ENCODE measurements at places on chromosomes 6 and 20.

GRCh38 chr6:112745765-112746164 lies 398.6 kb downstream of the RFPL4B start:
- no peak for DNase-seq

DNA sequence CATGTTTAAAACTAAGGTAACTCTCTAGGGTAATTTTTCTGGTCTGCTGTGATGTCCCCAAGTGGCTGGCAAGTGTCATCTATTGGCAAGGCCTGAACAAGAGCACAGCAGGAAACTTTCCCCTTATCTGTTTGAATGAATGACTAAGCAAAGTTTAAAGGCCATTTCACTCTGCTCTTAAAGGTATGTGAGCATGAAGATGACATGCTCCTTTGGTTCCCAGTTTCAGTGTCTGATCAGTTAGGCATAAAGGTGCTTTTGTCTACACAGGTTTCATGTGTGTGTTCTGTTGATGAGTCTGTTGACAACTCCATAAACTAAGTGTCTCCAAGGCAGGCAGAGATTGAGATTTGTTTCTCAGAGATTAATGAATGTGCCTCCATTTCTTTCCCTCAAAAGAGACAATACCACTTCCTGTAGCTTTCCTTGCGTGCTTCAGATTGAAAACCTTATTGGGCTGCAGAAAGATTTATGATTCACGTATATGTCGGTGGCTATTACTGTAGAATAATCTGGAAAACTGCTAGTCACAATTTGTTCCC lies 83.9 kb downstream of the MAP3K7 start:
- DNase-seq: peak; percentile 81

DNA sequence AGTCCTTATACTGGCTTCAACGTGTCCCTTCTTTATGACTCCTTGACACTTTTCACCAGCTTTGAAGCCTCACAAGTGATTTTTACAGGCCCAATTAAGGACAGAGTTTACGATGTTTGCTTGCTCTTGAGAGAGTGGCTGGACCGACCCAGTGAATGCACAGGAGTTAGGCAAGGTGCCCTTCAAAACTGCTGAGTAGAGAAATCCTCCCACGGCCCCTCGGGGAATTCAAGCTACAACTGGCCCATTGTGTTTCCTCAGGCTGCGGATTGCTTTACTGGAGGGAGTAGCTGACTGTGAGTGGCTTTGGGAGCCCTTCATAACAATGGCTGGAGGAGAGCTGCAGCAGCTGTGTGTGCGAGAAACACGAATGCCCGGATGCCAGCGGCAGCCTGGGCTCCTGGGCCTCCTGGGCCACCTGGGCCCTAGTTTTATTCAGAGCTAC lies 50.0 kb downstream of the SGK1 start:
- no peak for DNase-seq

- DNase-seq: no peak
Observed at GRCh38 chr6:63882208-63882607, 246.6 kb downstream of the PHF3 start.

- no peak for DNase-seq
Observed at GRCh38 chr6:83511901-83512681, at the start of gene PRSS35. PRSS35 (plus strand) TSS chr6:83512534; CDS start chr6:83523442, 10,908 bp downstream.

- no peak for DNase-seq
Observed at GRCh38 chr6:111668410-111668809, 62.7 kb upstream of the TRAF3IP2 start.

GRCh38 chr6:43009124-43009523 lies 4.6 kb downstream of the MEA1 start:
- peak; percentile 73 for DNase-seq

- no peak for DNase-seq
Observed at GRCh38 chr6:117380298-117380697, 45.4 kb downstream of the ROS1 start.

DNA sequence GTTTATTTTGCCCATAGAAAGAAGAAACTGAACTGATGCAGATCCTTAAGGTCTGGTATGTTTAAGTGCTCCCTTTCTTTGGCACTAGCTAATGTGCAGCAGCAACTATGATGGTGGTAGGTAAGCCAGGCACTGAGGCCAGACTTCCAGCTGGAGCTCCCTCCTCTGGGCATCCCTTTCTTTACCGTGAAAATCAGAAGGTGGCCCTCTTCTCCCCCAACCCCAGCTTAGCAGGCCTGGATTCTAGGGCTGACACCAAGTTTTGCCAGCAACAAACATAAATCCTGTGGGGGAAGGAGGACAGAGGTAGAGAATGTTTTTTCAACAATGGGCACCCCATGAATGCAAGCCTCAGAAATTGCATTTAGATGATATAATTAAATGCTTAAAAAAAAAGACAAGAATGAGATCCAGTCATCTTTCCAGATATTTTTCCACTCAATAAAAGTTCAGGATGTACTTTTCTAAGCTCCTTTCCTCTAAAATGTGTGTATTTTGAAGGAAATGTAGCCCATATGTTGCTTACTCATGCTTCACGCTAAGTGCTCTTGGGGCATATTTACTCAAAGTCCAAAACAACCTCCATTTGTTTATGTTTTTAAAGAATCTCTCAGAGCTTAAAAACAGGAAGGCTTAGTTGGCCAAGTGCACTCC lies 123.9 kb upstream of the NXT1 start:
- DNase-seq: no peak

- no peak for DNase-seq
Observed at GRCh38 chr6:74805916-74806696, 399.7 kb downstream of the COL12A1 start.

- DNase-seq: no peak
Observed at GRCh38 chr6:105994118-105994590, 92.0 kb upstream of the PRDM1 start.

GRCh38 chr20:56430461-56430860 lies 18.4 kb downstream of the CASS4 start:
- DNase-seq: no peak

GRCh38 chr6:143221698-143222097 lies 161.0 kb downstream of the AIG1 start:
- DNase-seq: no peak

DNA sequence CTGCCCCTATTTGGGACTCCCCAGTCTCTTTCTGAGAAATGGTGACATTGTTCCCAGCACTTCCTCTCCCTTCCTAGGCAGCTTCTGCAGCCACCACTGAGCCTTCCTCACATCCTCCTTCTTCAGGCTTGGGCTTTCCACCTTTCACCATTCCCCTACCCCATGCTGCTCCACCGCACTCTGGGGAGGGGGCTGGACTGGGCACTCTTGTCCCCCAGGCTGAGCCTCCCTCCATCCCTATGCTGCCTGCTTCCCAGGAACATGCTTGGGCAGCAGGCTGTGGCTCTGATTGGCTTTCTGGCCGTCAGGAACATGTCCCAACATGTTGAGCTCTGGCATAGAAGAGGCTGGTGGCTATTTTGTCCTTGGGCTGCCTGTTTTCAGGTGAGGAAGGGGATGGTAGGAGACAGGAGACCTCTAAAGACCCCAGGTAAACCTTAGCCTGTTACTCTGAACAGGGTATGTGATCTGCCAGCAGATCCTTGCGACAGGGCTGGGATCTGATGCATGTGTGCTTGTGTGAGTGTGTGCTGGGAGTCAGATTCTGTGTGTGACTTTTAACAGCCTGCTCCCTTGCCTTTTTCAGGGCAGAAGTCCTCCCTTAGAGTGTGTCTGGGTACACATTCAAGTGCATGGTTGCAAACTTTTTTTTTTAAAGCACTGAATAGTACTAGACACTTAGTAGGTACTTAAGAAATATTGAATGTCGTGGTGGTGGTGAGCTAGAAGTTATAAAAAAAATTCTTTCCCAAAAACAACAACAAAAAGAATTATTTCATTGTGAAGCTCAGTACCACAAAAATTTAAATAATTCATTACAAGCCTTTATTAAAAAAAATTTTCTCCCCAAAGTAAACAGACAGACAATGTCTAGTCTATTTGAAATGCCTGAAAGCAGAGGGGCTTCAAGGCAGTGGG lies 2.1 kb upstream of the CDKN1A start:
- no peak for DNase-seq

DNA sequence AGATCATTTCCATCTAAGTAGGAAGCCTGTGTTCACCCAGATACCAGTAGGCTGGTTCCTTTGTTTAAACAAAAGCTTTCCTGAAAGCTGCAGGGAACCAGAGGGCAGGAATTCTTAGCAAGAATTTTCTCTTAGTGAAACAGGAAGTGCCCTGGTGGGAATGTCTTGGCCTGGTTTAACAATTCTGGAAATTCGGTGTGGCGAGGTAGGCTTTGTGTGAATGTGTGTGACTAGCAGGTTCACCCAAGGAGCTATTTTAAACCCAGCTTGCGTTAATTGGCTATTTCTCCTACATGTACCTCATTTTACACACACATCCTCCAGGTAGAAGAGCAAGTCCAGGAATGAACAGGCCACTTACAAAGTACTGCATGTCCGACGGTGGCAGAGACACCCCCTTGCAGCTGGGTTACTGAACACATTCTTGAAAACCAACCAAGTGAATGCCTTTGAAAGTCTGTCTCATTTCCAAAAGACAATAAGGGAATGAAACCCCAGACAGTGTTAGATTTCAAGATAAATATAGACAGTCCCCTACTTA lies 64.6 kb downstream of the GFOD1 start:
- DNase-seq: no peak

DNA sequence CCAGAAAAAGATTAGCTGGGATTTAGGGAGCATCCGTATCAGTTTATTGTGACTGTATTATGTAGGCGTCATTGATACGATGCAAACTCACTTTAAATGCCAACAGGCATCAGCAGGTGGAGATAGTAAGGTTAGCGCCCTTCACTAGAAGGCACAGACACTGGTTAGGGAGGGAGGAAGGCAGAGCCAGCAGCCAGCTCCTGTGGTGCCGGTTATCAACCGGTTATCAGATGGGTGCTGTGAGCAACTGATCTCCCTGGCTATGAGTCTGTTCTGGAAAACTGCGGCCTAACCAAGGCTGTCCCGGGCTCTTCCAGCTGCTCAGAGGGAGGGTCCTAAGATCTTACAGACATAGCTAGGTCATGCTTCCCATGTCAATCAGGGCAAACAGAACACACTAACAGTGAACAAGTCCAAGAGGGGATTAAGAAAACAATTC lies 47.5 kb upstream of the CD93 start:
- peak; percentile 97 for DNase-seq

DNA sequence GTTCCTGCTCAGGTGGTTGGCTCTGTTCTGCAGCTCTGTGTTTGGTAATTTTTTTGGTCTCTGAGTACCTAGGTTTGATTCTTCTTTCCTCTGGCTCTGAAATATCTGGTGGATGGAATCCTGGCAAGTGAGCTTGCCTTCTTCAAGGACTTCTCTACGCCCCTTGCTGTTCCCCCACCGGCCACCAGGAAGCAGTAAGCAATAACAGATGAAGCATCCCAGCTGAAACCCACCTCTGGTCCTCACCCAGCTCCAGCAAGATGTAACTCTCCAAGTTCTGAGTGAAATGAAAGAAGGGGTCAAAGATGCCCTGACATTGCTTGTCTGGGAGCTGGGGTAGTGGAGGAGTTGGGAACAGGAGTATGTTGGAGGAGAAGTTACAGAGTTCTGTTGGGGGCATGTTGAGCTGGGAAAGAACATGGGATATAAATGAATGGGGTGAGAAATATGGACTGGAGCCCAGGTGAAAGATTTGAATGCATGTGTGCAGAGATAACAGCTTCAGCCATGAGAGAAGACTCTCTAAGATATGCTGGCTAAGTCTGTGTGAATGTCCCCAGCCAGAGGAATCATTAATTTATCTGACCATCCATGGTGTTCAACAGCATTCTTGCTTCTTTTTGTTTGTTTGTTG lies 51.3 kb upstream of the GLP1R start:
- DNase-seq: peak; percentile 50

GRCh38 chr6:154399097-154399496 lies 42.5 kb upstream of the IPCEF1 start:
- no peak for DNase-seq

DNA sequence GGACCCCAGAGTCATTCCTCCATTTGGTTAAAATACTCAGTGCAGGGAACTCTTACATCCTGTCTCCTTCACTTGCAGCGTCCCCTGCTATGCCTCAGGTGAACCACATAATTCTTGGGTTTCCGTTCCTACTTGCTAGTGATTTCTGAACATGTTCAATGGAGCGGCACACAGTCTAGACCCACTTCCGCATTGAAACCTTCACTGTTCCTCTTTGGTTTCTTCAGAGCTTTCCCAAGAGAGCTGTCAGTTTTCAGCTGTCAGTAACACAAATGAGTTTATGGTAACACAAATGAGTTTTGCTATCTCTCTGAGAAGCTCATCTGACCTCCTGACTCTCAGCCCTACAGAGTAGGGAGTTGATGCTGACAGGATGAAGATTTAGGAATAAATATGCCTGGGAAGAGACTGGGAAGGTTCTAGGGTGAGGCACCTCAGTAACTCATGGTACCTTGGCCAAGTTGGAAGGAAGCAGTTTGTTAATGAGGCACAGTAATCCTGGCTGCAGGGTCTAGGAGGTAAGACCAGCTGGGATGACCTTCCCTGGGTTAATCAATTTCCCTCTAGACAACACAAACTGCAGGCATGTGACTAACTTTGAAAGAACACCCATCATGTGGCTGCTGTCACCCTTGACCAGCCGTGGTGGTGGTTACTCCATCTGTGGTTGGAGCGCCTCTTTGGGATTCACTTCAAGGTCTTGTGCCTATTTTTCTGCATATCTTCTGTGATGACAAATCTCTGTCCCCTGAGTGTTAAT lies 5.4 kb downstream of the SYS1 start:
- no peak for DNase-seq

GRCh38 chr6:36838896-36839748 lies at the start of gene CPNE5:
CPNE5 (minus strand) TSS chr6:36839444; CDS start chr6:36839377, 67 bp downstream.
- no peak for DNase-seq

DNA sequence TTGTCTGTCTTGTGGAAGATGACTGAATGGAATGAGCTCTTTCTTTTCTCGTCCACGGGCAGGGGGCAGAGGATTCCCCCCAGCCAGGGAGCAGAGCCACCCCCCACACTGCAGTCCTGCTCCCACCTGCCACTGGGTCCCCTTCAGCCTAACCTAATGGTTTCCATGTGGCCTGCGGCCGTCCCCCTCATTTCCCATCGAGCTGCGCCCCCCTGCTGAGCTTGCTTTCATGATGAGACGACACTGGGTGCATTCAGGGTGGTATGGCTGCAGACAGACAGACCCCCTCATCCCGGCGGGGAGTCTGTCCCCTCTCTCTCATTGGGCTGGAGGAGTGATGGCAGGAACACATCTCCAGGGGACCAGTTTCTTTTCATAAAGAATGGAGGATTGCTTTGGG lies 140.8 kb downstream of the DTNBP1 start:
- DNase-seq: no peak

DNA sequence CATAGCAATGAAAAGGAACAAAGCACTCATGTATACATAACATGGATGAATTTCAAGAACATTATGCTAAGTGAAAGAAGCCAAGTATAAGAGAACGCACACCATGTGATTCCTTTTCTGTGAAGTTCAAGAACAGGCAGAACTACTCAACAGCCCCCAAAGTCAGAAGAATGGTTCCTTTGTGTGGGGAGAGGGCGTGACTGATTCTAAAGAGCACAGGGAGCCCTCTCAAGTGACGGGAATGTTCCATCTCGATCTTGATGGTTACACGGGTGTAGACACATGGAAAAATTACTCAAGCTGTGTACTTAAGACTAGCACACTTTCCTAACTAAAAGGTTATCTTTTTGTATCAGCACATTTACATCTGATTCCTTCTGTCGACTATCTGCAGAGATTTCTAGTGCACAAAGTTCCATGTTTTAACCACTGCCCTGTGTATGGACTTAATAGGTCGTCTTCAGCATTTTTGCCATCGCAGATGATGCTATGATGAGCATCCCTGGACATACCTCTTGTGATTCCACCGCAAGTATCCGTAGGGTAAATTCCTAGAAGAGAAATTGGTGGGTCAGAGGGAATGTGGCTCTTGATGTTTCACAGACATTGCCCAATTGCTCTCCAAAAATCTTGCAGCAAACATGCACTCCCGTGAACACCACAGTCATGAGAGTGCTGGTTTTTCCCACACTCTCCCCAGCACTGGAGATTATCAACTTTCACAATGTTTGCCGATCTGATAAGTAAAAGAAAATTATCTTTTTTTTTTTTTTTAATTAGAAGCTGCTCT lies 279.3 kb downstream of the BMP7 start:
- DNase-seq: no peak
